ENCODE measurements at places on chromosomes 13 and 19.

- no peak for DNase-seq
These were observed 88.7 kb upstream of the PCDH9 start for GRCh38 chr13:67318860-67319259.

DNA sequence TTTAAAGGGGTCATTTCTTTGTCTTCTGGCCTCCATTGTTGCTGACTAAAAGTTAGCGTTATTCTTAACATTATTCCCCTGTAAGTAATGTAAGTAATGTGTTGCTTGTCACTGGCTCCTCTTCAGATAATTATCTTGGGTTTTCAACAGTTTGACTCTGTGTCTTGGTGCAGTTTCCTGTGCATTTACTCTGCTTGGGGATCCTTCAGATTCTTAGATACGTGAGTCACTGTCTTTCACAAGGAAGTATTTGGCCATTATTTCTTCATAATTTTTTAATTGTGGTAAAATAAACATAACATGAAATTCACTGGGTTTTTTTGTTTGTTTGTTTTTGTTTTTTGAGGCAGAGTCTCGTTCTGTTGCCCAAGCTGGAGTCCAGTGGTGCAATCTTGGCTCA lies 13.5 kb upstream of the OR7D2 start:
- no peak for DNase-seq

DNA sequence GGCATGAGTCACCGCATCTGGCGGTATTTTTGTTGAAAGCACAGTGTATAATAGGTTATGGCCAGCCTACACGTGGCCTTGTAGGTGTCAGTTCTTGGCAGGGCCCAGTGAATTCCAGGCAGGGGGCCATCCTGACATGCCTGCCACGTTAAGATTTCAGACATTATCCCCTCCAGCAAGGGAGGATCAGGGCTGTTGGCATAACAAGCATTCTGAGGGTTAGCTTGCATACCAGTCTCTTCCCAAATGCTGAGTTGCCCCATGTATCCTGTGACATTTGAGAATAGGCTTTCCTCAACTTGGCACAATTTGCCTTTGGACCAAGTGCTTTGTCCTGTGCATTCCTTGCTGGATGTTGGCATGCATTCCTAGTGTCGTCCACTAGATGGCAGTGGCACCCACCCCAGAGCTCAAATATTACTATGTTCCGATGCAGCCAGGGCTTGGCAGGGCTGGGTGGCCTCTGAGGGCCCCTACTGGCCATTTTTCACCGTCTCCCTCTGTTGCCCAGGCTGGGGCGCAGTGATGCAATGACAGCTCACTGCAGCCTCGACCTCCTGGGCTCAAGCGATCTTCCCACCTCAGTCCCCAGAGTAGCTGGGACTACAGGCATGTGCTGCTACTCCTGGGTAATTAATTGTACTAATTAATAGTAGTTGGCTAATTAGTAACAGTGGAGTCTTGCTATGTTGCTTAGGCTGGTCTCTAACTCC lies 31.2 kb downstream of the NLRP12 start:
- DNase-seq = peak; percentile 92

DNA sequence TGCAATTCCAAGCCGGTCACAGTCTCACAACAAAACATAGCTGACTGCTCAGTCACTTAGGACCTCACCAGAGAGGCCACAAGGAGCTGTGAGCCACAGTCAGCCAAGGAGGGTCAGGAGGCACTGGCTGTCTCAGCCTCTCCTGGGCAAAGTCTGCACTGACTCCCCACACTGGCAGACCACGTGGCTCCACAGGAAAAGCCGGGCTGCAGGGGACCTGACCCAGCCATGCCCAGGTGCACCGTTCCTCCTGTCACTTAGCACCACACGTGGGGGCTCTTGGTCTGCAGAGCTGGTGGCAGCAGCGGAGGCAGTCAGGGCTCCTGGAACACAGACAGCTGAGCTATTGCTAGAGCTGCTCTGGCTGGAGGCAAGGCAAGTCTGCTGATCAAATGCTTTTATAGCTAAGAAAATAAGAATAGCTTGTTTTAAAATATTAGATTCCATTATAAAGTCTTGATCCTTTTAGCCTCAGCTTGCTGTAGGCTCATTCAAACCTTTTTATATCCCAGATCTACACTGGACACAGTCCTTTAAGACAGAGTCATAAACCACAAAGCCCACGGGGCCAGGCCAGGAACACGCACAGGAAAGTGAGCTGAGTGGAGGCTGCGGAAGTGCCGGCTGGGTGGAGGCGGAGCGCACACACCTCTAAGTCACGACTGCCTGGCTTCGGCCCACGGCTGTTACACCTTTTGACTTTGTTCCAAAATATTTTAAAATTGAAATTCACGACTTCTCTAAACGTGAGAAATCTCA lies 744.1 kb downstream of the UQCRFS1 start:
- DNase-seq = no peak

DNA sequence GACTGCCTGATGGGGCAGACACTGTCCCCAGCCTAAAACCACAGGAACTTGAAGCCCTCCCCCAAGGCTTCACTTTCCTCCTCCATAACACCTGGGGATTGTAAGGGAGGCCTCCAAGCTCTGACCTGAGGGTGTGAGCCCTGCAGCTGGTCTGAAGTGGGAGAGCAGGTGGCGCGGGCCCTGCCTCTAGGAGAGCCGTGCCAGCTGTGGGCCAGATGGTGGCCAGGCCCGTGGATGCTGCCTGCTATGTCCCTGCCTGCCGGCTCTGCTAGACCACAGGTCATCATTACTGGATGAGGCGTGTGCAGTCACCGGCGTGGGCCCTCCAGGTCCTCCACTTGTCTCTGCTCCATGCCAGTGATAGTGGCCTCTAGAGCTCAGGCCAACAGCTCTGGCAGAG lies 3.5 kb upstream of the KLHL26 start:
- DNase-seq = no peak

GRCh38 chr13:53848366-53848961 lies 819.9 kb downstream of the OLFM4 start:
- DNase-seq = no peak

GRCh38 chr19:57934820-57935665 lies at the start of gene ZNF418:
Gene ZNF418 (minus strand): TSS chr19:57935402. CDS start chr19:57933822, 1,580 bp downstream.
- peak; percentile 76 for DNase-seq

- no peak for DNase-seq
These were observed 3.6 kb downstream of the CDC42EP5 start for GRCh38 chr19:54469496-54469934.

GRCh38 chr13:33637978-33638743 lies 179.8 kb upstream of the RFC3 start:
- DNase-seq = peak; percentile 47

- no peak for DNase-seq
These were observed 91.2 kb downstream of the PCDH9 start for GRCh38 chr13:67138970-67139369.

DNA sequence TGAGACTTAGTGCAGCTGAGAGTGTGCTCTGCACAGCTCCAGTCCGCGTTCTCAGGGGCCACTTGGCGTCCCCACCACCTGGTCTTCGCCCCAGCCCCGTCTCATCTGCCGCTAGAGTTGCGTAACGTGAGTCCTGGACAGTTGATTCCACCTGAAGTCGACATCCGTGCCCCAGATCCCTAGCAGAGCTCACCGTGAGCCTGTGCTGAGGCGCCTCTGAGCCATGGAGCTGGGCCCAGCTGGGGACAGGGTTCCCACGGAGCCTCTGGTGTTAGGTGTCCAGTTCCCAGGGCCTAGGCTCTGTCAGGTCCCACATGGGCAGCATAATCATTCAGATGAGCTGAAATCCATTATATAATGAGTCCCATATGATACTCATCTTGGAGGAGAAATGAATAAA lies 147.1 kb upstream of the SOX1 start:
- DNase-seq = no peak

DNA sequence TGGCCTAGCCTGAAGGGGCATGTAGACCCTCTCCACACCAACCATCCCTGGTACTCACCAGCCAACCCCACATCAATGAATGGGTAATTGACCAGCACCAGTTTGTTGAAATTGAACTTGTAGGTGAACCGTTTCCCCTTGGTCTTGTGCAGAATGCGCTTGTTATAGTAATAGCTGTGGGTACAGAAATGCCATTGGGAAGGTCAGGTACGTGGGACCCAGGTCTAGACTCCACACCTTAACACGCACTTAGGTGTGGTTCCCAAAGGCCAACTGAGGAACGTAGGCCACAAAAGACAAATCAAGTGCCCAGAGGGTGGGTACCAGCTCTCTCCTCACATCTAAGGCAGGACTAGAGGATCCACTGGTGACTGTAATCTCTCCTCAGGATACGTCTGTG lies 5.2 kb downstream of the ERF start:
- DNase-seq = no peak

GRCh38 chr19:42069619-42070351 lies at the start of gene GRIK5:
Gene GRIK5 (minus strand): TSS chr19:42070206. CDS start chr19:42065770, 4,436 bp downstream.
- DNase-seq = no peak

GRCh38 chr19:29645911-29646310 lies 19.4 kb upstream of the PLEKHF1 start:
- DNase-seq = peak; percentile 65

GRCh38 chr13:75071395-75071794 lies 410.6 kb downstream of the TBC1D4 start:
- DNase-seq = no peak

DNA sequence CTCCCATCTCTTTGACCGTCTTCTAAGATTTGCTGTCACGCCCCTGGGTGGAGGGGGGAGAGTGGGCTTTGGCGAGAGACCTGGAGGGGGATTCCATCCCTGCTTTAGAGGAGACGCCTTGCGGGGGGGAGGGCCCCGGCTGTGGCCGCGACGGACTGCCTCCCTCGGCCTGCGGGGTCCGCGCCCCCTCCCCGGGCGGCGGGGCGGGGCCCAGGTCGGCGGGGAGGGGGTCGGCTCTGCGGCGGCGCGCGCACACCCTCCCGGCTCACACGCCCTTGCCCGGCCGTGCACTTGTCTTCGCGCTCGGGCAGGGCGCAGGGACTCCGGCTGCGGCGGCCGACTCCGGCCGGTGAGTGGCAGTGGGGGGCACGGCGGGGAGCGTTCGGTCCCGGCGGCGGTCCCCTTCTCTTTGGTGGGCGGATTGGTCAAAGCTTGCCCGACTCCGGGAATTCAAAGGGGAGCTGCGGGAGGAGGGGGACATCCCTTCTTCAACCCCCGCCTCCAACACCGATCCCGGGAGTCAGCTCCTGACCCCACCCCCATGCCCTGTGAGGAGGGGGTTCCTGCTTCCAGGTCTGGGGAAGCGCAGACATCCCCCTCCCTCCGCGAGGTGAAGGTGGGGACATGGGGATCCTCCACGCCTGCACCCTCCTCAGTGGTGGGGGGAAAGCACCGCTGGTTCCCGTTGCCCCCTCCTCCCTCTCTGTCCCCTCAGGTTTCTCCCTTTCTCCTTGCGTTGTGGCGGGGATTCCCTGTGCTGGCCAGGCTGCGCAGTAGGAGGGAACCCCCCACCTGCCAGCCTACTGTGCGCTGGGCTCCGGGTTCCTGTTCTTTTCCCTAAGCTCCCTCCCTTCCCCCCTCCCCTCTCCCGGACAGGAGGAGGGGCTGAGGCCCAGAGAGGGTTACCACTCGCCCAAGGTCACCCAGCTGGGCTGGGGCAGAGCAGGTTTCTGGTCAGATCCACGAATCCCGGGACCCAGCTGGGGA lies 14.6 kb upstream of the KCNN1 start:
- no peak for DNase-seq

DNA sequence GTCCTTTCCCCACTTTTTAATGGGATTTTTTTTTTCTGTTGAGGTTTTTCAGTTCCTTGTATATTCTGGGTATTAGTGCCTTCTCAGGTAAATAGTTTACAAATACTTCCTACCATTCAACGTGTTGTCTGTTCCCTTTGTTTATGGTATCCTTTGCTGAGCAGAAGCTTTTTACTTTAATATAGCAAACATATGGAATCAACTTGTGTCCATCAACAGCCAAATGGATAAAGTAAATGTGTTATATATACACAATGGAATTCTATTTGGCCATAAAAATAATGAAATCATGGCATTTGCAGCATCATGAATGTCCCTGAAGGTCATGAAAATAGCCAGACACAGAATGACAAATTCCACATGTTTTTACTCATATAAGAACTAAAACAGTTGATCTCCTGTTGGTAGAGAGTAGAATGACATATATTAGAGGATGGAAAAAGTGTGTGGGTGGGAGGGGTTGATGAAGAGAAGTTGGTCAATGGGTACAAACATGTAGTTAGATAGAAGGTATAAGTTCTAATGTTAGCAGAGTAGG lies 500.8 kb downstream of the SLITRK6 start:
- DNase-seq = no peak

- peak; percentile 40 for DNase-seq
These were observed 9.2 kb downstream of the PGPEP1 start for GRCh38 chr19:18349524-18350128.

- no peak for DNase-seq
These were observed 3.6 kb downstream of the TMEM161A start for GRCh38 chr19:19134687-19135158.
